NCI-H2081 treated with DMSO at 0.1 percent for 48 hours (cell line): ENCODE measurements at places on chromosomes 13 and 19.

GRCh38 chr13:99050983-99051488 is 73.2 kb upstream of the DOCK9 start:
- DNase-seq: no peak

GRCh38 chr13:74336546-74336945 is 202.3 kb upstream of the KLF12 start:
- no peak for DNase-seq

- no peak for DNase-seq
These were observed 11.1 kb upstream of the ZNF235 start for GRCh38 chr19:44315883-44316282.

GRCh38 chr13:43785650-43786471 is 911 bp downstream of the ENOX1 start:
- peak; percentile 32 for DNase-seq

DNA sequence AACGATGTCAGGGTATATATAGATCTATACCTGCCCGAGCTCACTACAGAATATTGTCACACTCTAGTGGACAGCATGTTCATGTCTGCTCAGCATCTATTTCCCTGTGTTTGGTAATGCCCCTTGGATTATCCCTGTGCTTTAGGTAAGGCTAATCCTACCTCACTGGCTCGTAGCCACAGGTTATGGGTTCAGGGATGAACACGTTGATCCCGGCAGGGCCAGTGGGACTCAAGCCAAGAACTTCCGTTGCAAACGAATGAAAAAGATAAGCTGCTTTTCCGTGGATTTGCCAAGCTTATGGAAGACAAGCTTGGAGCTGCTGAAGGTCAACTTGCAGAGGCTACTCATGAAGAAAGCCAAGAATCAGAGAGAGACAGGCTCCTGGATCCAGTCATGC is 400.0 kb upstream of the TSHZ3 start:
- DNase-seq: no peak

DNA sequence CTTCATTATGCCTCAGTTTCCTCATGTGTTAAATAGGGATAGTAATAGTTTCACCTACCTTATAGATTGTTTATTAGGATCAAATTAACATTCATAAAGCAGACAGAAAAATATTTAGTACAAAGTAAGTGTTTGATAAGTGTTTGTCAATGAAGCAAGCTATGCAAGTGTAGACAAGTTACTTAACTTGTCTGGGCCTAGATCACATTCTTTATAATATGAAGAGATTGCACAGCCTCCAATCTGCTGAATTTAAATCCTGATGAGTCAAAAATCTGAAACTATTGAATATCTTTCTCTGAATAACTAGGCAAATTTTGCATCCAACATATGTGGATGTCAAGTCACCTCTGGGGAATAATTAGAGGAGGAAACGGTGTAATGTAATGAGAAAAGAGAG is 170.5 kb downstream of the MZT1 start:
- DNase-seq: no peak
